Activated T-helper 17 cell treated with anti-CD3 and anti-CD28 coated beads, Interleukin-2, amount 50 U/mL, for 72 hours (primary cell): ENCODE measurements at places on chromosomes 3 and 15.

DNA sequence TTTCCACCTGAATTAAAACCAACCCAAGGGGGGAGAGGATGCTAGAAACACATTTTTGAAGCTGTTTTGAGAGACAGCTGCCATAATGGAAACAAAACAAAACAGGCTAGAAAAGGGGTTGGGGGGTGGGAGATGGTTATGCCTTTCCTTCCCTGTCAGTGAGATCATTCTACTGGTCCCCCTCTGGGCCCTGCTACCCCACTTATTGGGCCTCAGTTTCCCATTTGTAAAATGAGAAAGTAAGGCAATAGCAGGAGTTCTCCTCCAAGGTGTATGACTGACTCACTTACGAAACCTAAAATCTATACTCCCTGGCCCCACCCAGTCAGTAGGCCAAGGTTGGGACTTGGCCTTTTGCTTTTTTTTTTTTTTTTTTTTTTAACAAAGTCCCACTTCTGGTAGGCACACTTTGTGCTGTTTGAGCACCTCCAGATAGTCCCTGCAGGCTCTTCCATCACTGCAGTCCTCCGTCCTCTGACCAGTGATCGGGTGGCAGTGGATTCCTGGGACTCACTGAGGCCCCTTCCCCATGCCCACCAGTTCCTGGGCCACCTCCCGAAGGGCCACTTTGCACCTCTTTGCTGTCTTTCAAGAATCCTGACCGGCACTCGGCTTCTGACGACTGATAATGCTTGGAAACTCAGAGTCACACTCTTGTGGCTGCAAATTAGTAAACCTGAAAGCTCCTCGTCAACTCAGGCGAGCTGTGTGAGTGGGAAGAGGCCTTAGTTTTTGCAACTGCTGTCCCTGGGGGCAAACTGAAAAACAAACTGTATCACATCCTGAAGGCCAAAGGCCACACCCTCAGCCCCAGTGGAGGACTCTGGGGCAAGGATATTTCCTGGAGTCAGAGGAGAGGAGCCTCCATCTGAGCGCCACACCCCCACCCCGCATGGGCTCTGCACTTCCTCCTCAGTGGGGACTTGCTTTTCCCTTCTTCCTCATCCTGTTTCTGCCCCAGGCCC is 6.7 kb upstream of the PSTPIP1 start:
- peak overlapping the region; percentile 85 for H3K4me3 ChIP-seq
- H3K36me3 ChIP-seq, result peaks cover 8% of the 10 kb centered on the region
- peak; percentile 92 for ATAC-seq
- H3K4me1 ChIP-seq, result peaks cover 12% of the 10 kb centered on the region
- H3K27ac ChIP-seq, result peak overlapping the region; percentile 98

- H3K36me3 ChIP-seq, result no peaks in the 10 kb centered on the region
- no peak overlapping the region for H3K27ac ChIP-seq
- no peaks in the 10 kb centered on the region for H3K4me1 ChIP-seq
- H3K27me3 ChIP-seq, result no peaks in the 10 kb centered on the region
These were observed 35.5 kb downstream of the CACNA2D3 start for GRCh38 chr3:54157860-54158259.

DNA sequence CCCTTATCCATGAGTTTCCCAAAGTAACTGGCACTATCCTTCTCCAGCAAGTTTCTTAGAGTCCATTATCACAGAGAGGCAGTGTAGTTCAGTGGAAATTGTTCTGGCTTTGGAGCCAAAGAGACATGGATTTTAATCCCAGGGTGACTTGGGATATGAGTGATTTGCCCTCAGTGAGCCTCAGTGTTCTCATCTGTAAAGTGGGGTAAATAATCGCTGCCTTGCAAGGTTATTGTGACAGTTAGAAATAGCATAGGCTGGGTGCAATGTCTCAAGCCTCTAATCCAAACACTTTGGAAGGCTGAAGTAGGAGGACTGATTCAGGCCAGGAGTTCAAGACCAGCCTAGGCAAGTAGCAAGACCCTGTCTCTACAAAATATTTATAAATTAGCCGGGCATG is 30.0 kb downstream of the DAPK2 start:
- H3K36me3 ChIP-seq, result no peaks in the 10 kb centered on the region
- H3K4me1 ChIP-seq, result no peaks in the 10 kb centered on the region
- no peak overlapping the region for H3K27ac ChIP-seq
- no peak for ATAC-seq
- no peaks in the 10 kb centered on the region for H3K27me3 ChIP-seq

DNA sequence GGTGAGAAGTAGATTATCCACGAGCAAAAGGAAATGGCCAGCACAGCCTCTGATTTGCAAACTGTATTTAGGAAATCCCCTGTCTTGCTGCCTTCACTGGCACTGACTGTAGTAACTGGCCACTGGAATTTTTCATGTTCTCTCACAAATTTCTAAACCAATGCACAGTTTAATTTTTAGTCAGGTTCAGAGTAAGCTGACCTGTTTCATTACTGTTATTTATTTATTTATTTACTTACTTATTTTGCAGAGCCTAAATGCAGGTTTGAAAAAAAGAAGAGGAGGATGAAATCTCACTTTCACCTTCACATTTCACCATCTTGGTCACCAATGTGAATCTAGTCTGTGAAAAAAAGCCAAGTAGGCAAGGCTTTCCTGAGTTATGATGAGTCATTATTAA is 291.0 kb downstream of the PLOD2 start:
- H3K36me3 ChIP-seq, result no peaks in the 10 kb centered on the region
- H3K27ac ChIP-seq, result no peak overlapping the region
- H3K4me3 ChIP-seq, result no peak overlapping the region
- H3K4me1 ChIP-seq, result no peaks in the 10 kb centered on the region
- ATAC-seq, result no peak
